ENCODE measurements at places on chromosomes 2 and 18.
A peak's percentile ranks its signal among the peaks of the same experiment; 100 is the strongest.

GRCh38 chr2:159075727-159076126 lies 107.3 kb downstream of the TANC1 start:
- no peak for DNase-seq

- DNase-seq = no peak
Measured at GRCh38 chr18:78713726-78714125, 265.9 kb upstream of the SALL3 start.

DNA sequence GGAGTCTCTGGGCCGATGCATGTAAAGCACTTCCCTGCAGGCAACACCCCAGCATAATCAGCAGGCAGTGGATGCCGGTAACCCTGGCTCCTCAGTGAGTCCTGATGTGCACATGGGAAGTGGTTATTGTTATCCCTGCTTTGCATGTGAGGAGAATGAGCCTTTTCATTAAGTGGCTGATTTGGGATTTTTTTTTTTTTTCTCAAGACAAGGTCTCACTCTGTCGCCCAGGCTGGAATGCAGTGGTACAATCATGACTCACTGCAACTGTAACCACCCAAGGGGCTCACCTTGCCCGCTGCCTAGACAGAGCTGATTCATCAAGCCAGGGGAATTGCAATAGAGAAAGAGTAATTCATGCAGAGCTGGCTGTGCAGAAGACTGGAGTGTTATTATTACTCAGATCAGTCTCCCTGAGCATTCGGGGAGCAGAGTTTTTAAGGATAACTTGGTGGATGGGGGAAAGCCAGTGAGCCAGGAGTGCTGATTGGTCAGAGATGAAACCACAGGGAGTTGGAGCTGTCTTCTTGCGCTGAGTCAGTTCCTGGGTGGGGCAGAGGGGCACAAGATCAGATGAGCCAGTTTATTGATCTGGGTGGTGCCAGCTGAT lies 95.4 kb downstream of the SOCS6 start:
- no peak for DNase-seq

DNA sequence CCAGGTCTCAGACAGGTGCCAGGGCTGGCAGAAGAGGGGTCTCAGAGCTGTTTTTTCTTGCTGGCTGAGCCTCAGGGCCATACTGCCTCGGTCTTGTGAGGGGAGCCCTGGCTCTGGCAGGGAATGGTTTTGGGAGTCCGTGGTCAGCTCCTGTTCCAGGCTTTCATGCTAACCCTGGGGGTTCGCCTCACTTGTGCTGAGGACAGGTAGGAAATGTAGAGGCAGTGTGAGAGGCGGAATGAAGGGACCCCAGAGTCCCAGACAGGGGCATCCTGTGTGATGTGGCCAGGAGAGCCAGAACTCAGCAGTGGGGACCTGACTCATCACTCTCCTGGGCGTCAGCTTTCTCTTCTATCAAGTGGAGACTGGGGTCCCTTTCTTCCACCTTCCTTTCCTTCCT lies 5.7 kb upstream of the CELF4 start:
- DNase-seq = no peak

- no peak for DNase-seq
Measured at GRCh38 chr18:63646936-63647335, 2.9 kb upstream of the SERPINB4 start.

GRCh38 chr2:84958135-84959059 lies 12.6 kb upstream of the KCMF1 start:
- no peak for DNase-seq

- no peak for DNase-seq
Measured at GRCh38 chr2:126776692-126777619, 121.0 kb downstream of the GYPC start.

GRCh38 chr18:68735483-68736343 lies 20.8 kb upstream of the TMX3 start:
- DNase-seq = no peak

- DNase-seq = no peak
Measured at GRCh38 chr2:17327649-17328048, 190.6 kb downstream of the RAD51AP2 start.

DNA sequence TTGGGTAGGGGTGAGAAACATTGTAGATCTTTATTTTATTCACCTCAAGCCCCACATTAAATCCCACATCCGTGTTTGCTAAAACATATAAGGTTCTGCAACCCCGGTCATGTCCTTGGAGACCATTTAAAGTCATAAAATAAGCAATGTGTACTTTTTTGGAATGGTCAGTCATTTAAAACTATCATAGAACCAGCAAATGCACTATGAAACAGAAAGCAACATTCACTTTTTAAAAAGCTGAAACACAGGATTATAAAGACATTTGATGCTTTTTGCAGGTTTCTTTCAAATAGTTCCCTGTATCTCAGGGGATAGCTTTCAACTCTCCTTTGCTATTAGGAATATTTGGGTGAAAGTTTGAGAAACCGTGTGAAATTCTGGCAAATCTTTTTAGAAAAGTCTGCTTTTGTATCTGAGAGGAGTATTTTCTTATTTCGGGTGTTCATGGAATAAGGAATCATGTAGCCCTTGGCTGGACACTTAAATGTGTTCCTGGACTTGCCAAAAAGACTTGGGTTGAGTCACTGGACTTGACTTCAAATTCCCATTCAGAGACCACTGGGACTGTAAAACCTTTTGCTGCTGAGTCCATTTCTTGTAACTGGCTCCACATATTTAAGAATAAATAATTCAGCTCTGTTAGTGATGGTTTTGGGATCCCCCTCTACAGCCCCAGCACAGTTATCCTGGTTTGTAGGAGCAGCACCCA lies 5.9 kb upstream of the CETN1 start:
- no peak for DNase-seq

DNA sequence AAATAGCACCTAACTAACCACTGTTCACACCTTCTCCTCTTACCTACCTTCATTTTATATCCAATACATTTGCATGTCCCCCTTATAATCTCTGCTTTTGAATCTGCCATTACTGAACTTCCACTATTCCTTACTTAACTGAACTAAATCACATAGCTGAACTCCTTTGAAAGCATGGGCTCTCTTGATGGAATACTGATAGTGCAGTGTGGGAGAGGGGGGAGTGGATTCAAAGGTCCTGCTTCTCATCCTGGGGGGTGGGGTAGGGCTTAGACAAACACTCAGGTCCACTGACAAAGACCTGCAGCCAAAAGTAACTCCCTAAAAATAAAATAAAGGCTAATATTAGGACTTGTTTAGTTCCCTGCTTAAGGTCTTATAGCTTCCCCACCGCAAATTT lies 8.6 kb downstream of the MCEE start:
- DNase-seq = no peak

DNA sequence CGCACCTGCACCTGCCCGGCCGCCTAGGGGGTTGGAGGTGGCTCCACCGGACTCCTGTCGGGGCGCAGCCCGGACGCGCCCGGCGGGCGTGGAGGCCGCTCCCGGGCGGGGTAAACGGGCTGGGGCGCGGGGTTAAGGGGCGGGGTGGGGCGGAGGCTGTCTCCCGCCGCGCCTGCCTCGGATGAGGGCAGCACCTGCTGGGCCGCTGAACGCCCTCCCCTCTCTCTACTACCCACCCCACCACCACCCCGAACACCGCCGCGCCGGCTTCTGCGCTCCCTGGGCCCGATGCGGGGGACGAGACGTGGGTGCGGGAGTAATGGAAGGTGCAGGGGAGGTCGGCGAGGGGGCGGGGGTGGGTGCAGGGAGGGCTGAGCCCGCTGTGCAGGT lies 224.8 kb upstream of the ID2 start:
- DNase-seq = no peak

DNA sequence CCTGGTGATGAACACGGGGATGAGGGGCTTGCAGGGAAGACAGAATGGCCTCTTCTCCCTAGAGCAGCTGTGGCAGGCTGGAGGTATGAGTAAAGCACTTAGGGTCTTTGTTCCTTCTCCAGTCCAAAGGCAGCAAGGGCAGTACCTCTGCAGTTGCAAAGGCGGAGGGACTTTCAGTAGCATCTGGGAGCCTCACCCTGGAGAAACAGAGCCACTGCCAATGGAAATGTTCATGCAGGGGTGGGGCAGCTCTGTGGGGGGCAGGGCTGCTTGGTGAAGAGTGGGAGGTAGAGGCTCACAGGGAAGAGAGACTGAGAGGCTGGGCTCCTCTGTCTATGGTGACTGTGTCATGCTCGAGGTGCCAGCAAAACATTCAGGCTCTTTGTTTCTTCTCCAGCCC lies 344.1 kb upstream of the CHAC2 start:
- DNase-seq = no peak

GRCh38 chr18:10074728-10075127 lies 160.9 kb downstream of the VAPA start:
- DNase-seq = no peak

- DNase-seq = no peak
Measured at GRCh38 chr2:122098306-122098705, 342.9 kb downstream of the TSN start.

DNA sequence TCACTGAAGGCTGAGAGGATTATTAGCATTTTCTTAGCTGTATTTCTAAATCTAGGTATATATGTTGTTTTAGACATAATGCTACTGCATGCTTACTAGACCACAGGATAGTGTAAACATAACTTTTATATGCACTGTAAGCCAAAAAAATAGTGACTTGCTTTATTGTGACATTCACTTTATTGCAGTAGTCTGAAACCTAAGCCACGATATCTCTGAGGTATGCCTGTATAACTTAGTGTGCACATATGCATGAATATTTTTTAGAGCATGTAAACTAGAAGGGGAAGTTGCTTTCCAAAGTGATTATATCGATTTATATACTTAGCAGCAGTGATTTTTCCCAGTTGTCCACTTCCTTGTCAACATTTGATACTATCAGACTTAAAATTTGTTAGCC lies 81.8 kb downstream of the SOS1 start:
- no peak for DNase-seq

DNA sequence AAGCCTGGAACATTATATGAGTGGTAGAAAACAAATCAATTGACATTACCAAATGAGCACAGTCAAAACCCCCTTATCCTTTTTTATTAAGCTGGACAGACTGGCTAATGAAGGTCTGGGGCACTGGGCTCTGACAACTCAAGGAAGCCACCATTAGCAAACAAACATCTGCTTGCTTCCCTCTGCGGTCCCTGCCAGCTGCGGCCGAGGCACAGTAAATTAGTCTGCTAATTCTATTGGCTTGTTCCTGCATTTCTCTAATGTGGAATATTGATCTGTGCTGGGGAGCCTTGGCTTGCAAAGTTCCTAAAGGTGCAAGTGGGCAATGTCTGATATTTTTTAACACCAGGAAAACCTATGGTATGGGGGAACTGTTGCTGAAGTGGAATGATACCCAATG lies 300.3 kb downstream of the MTX2 start:
- no peak for DNase-seq

DNA sequence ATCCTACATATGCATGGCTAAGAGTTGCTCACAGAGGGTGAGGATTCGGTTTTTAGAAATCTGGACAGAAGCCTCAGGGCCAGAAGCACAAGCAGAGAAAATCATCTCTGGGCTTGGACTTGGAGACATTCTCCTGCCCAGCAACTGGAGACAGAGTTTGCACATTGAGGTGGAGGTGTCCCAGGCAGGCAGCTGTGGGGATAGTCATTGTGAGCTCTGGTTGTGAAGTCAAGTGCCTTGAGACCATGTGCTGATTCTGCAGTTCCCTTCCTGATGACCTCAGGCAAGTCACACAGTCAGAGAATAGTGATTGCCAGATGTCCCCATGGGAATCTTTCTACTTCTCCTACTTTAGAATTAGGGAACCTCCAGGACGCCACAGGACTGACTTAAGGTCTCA lies 108.4 kb upstream of the LDAH start:
- DNase-seq = no peak

DNA sequence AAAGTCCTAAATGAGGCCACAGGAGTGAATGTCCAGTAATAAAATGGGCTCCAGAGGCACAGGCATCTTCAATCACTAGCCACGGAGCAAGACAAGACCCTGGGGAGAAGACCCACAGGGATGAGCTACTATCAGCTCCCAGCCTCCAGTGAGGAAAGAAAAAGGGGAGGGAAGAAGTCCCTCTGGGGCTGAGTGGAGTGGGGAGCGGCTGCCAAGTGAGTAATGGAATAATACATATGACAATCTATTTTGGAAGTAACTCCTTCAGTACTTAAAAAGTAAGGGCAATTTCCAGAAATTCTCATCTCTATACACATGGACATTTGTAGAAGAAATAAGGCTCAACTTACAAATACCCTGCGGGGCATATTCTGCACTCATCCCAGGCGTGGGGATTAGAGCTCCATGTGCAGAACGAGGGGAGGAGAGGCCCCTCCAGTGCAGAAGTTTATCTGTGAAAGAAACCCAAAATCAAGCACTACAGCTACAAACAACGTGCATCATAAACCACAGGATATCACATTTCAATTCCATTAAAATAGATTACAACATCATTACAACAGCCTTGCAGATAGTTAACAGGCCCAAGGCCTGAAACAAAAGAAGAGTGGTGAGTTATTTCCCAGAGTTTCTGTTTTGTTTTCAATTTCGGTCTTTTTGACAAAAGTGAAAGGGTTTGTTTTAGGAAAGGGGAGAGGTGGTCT lies 84.9 kb downstream of the BCL11A start:
- DNase-seq = no peak

- no peak for DNase-seq
Measured at GRCh38 chr2:60535685-60536312, 17.7 kb downstream of the BCL11A start.

DNA sequence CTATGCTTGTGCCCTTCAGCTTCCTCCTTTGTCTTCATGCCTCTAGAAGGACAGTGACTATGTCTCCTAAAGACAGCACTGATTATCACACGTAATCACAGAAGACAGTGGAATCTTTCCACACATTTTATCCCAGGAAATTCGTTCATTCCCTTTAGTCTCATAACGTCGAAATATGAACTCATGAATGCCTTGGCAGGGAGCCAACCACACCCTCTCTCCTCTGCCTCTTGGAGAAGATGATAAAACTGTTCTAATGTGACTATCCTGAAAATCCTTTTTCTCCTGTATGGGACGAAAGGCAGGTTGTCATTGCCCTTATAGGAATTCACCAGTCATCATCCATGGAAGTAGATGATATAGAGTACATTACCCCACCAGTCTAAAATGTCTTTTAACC lies 726.6 kb upstream of the FANCL start:
- DNase-seq = peak; percentile 16

DNA sequence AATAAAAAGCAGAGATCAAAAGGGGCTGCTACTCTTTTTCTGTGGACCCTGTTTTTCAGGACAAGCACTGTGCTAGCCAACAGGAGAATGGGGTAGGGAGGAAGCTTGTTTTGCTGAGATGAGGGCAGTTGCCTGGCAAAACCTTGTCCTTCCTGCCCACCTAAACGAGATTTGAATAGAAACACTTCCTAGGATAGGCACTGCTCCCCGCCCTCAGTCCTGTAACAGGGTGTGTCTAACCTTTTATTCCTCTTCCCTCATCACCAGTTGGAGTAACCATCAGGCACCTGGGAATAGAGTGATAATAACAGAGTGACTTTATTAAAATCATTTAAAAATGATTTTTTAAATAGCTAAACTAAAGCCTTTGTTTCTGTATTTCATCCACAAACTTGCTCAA lies 368.8 kb downstream of the LNPK start:
- no peak for DNase-seq

GRCh38 chr2:72378753-72379348 lies 231.2 kb upstream of the CYP26B1 start:
- DNase-seq = no peak

DNA sequence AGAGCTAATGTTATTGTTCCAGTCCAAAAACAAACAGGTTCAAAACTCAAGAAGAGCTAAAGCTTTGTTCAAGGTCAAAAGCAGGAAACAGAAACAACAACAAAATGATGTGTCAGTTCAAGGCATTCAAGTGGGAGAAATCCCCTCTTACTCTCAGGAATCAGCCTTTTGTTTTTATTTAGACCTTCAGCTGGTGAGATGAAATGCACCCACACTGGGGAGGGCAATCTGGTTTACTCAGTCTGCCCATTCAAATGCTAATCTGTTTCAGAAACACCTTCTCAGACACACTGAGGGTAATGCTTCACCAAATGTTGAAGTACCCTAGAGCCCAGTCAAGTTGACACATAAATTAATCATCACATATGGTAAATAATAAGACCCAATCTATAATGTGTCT lies 150.6 kb downstream of the TMX3 start:
- no peak for DNase-seq
